ENCODE measurements at places on chromosomes 6 and 20.
A peak's percentile ranks its signal among the peaks of the same experiment; 100 is the strongest.

DNA sequence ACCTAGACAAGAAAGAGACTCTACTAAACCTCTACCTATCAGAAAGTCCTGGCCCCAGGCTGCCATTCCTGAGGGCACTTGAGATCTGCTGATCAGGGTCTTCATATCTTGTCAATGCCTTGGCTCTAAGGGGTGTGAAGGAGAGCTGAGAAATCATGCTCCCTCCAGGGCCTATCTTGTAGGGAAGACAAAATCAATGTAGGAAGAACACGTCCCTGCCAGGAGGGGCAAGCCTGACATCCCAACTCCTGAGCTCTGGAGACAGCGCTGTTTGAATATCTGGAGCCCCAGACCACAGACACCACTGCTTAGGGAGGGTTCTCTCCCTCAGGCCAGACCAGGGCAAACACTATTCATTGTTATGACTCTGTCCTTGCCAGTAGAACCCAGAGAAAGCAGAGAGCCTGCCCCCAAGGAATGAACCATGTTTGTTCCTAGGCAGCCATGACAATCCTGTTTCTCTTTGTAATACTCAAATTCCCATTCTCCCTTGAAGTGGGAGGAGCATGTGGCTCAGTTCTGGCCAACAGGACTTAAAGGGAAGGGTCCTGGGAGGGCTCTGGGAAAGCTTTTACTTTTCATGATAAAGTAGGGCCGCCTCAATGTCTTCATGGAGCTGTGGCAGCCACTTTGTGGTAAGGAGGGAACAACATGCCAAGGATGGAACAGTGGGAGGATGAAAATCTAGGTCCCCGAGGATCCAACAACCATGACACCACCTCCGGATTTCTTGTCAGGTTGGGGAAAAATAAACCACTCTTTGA, 1.8 kb upstream of the FASTKD5 start:
- DNase-seq: no peak

GRCh38 chr6:91142154-91142553, 555.3 kb upstream of the MAP3K7 start:
- no peak for DNase-seq

DNA sequence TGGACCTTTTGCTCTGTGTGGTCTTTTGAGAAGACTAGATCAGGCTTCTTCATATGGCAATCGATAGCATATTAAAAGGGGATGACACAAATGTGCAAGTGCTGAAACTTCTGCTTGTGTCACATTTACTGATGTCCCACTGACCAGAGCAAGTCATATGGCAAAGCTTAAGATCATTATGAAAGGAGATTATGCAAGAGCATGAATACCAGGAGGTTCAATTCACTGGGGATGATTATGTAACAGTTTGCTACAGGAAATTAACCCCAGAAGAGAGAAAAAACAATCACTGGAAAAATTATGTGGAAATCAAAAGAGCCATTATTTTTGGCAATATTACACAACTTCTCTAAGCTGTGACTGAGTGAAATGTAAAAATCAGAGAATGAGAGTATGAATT, 13.7 kb upstream of the PRDM13 start:
- DNase-seq: peak; percentile 98

DNA sequence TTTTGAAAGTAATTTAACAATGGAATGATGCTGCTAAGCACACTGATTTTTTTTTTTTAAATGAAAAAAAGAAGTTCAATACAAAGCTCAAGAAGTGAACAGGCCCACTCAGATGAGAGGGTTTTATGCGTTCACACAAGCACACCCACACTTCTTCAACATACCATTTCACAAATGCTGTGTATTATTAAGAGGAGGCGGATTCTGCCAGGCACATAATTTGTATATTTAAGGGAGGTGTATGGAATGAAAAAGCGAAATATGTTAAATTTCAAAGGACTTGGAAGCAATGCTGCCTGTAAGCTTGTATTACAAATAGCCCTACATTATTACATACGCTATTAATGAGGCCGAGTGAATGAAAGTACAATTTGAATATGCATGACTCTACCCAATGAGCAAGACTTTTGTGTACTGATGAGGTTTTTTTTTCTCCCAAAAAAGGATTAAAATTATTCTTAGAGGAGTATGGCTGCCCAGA, 123.9 kb downstream of the INSM1 start:
- DNase-seq: no peak

DNA sequence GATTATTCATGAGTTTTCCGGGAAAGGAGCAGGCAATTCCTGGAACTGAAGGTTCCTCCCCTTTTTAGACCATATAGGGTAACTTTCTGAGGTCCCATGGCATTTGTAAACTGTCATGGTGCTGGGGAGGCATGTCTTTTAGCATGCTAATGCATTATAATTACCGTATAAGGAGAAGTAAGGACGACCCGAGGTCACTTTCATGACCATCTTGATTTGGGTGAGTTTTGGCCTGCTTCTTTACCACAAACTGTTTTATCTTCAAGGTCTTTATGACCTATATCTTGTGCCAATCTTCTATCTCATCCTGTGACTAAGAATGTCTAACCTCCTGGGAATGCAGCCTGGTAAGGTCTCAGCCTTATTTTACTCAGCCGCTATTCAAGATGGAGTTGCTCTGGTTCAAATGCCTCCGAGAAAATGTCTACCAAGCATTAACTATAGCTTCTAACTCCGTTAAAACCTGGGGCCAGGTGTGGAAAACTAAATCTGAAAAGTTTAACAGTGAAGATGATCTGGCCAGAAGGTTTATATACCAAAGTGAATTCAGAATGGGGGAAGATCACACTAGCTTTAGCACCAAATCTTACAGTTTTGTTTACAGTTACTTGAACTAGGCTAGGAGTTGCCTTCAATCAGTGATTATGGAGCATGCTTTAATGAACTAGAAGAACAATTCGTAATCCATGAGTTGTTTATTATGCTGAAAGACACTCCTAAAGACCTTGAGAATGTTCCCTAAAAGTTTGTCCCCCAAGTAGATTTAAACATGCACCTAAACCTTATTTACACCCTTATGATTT, 80.0 kb upstream of the TOP1 start:
- no peak for DNase-seq

GRCh38 chr6:148648754-148649453, 97.9 kb upstream of the UST start:
- DNase-seq: peak; percentile 46

DNA sequence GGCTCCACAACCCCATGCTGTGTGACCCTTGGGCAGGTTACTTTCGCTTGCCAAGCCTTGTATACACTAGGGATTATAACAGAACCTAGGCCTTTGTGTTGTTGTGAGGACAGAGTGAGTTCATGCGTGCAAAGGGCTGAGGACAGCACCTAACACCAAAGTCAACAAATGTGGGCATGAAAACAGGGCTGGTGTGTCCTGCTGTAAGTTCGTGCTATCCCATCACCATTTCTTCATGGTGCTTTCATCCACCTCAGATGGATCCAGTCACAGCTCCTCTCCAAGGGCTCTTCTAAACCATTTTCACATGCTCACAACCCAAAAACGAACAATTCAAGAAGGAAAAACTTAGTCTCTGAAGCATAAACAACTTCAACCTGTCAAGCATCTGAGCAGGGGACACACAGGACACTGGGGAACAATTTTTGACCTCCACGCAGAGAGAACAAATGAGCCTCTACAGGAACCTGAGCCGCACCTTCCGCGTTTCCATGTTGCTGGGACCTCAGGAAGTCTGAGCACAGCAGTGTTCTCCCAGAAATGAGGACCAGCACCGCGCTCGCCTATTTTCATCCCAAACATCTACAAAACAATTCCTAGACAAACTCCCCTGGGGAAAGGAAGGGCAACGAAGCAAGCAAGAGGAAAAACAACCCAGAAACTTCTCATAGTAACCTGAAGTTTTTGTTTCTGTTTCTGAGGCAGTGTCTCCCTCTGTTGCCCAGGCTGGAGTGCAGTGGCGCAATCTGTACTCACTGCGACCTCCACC, 3.1 kb downstream of the LRP11 start:
- DNase-seq: no peak

GRCh38 chr6:56862415-56863175, 92.3 kb upstream of the BEND6 start:
- no peak for DNase-seq

GRCh38 chr6:141594874-141595273, 537.9 kb upstream of the GJE1 start:
- DNase-seq: no peak

DNA sequence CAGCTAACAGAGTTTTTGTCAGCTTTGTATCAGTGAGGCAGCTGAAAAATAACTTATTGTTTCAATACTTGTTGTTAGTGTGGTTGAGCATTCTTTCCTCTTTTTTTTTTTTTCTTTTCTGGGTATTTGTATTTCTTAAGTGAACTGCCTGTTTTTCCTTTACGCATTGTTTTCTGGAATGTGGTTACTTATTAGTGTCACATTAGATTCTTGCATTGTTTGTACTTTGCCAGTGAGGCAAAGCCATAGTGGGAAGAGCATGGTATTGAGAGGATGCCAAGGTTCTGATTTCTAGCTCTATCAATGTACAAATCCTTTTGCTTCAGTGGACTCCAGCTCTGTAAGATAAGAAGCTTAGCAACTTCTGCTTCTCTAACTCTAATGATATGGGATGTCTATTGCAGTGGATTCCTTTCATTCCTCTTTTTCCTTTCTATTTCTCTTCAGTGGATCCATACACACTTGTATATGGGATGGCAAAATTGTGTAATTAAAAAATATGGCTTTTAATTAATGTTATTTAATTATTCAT, 3.9 kb downstream of the CDKAL1 start:
- DNase-seq: no peak

- DNase-seq: peak; percentile 5
Measured at GRCh38 chr20:63540417-63541186, 3.4 kb upstream of the PTK6 start.

- no peak for DNase-seq
Measured at GRCh38 chr6:159996087-159996622, 27.3 kb downstream of the IGF2R start.

DNA sequence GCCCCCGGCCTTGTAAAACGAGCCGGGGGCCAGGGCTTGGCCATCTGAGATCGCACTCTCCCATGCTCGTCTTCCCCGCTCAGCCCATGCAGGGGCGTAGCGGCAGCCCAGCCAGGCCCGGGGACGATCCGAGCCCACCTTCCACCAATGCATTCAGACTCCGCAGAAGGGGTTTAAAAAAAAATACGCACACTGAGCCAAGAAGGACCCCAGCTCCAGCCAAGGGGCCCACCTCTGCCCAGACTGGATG, 320 bp downstream of the GSTA4 start:
- DNase-seq: no peak

GRCh38 chr20:6029538-6029937, 24.3 kb downstream of the LRRN4 start:
- DNase-seq: no peak

DNA sequence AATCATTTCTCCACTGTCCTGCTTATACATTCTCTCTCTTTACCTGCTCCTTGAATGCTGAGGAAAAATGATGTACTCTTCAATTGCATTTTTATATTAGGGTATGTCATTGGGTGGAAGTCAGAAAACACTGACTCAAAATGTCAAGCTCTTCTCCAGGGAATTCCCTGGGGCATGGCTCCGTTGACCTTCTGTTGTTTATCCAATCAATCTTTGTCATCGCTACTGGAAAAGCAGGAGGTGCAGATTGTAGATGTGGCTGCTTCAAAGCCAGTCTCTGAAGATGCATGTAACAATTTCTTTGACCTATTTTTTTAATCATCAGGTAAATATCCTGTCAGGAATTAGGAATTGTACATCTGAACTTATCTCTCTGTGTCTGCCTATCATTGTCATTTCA, 63.9 kb upstream of the TENT5A start:
- DNase-seq: no peak

GRCh38 chr20:32062776-32063170, 10.7 kb downstream of the HCK start:
- DNase-seq: peak; percentile 99

- no peak for DNase-seq
Measured at GRCh38 chr6:43304882-43305281, 3.7 kb downstream of the CRIP3 start.

- peak; percentile 76 for DNase-seq
Measured at GRCh38 chr20:20734475-20734948, 22.1 kb upstream of the RALGAPA2 start.

- no peak for DNase-seq
Measured at GRCh38 chr20:63544958-63545516, 2.5 kb downstream of the SRMS start.

DNA sequence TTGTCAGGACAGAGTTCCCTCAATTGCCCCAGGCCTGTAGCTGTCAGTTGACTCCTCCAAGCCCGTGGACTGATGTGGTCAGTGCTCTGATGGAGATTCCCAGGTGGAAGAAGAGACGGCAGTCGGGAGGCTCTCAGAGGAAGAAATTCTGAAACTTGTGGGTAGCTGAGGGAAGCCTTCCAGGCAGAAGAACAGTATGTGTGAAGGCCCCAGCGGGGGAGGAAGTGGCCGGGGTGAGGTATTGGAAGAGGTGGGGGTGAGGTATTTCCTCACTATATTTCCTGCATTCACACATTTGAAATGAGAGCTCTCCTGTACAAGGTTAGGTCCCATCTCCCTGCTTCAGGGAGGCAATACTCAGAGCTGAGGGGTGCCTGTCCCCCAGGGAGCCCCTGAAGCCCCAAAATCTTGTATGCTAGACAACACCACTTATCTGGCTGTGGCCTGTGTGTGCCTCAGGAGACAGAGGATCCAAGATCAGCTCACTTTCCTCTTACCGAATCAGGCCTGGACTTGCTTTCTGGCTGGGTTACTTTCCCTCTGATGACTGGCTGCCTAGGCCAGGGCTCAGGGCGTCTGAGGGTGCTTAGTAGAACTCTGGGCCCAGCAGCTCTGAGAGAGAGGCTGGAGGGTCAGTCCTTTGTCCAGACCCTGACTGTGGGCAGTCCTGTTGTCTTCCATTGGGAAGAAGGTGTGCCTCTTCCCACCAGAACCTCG, 49.3 kb upstream of the MYL9 start:
- peak; percentile 23 for DNase-seq

- no peak for DNase-seq
Measured at GRCh38 chr20:53080969-53081871, 109.1 kb downstream of the TSHZ2 start.

Data from inflammatory macrophage (primary cell).